B cell (primary cell): ENCODE measurements at places on chromosomes 13 and 19. TPM values are rescaled to one million over a fixed set of nuclear protein-coding genes. Genes with fewer than 3 reads are reported as not detected.

SULT2A1 gene
- polyA plus RNA-seq: not detected in 2 replicates

SLAIN1 gene
- 10.8 and 12.7 TPM in 2 replicates for polyA plus RNA-seq

NLRP5 gene
- polyA plus RNA-seq: not detected in 2 replicates

CYP2F1 gene
- polyA plus RNA-seq: 0.04 TPM in 1 of 2 replicates, not detected in the other

CGB7 gene
- not detected in 2 replicates for polyA plus RNA-seq

MISP3 gene
- polyA plus RNA-seq: 0.25 and 0.34 TPM in 2 replicates

MBD3L3 gene
- not detected in 2 replicates for polyA plus RNA-seq

ZNF90 gene
- 8.4 and 9.7 TPM in 2 replicates for polyA plus RNA-seq

SOX21 gene
- polyA plus RNA-seq: not detected in 2 replicates

ZNF225 gene
- polyA plus RNA-seq: 1.4 TPM in 2 replicates

ZNF665 gene
- polyA plus RNA-seq: 7.0 and 12.8 TPM in 2 replicates

RNF225 gene
- polyA plus RNA-seq: not detected in 2 replicates

PRODH2 gene
- polyA plus RNA-seq: not detected in 2 replicates

SIGLEC12 gene
- 0.12 and 0.24 TPM in 2 replicates for polyA plus RNA-seq

LILRA1 gene
- 0.71 and 1.5 TPM in 2 replicates for polyA plus RNA-seq

MAST1 gene
- polyA plus RNA-seq: 0.36 and 1.1 TPM in 2 replicates

DPF1 gene
- polyA plus RNA-seq: 0.42 TPM in 1 of 2 replicates, not detected in the other

ZNF66 gene
- 6.8 and 7.5 TPM in 2 replicates for polyA plus RNA-seq

POLRMT gene
- polyA plus RNA-seq: 98.0 and 106 TPM in 2 replicates
